Breast epithelium (tissue), 4 donors: ENCODE measurements at places on chromosomes 7 and 10.
A peak's percentile ranks its signal among the peaks of the same experiment; 100 is the strongest.

DNA sequence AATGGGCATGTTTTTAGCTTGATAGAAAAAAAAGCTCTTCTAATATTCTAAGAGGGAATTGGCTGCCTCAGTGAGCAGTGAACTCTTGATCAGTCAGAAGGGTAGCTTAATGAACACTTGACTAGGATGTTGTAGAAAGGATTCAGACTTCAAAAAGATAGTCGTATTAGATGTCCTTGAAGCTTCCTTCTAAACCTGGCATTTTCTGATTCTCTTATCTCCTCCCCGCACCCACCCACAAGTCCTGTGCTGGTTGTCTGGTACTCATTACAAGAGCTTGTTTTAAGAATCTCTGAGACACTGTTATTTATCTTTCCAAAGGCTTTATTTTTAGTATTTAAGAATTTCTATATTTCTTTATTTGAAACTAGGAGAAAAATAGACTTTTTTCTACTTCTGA is 7.4 kb upstream of the SMIM30 start:
- no peaks in the 10 kb centered on the region for H3K4me1 ChIP-seq
- H3K4me3 ChIP-seq, result no peak overlapping the region
- H3K27ac ChIP-seq, result no peak overlapping the region
- no peaks in the 10 kb centered on the region for H3K27me3 ChIP-seq

DNA sequence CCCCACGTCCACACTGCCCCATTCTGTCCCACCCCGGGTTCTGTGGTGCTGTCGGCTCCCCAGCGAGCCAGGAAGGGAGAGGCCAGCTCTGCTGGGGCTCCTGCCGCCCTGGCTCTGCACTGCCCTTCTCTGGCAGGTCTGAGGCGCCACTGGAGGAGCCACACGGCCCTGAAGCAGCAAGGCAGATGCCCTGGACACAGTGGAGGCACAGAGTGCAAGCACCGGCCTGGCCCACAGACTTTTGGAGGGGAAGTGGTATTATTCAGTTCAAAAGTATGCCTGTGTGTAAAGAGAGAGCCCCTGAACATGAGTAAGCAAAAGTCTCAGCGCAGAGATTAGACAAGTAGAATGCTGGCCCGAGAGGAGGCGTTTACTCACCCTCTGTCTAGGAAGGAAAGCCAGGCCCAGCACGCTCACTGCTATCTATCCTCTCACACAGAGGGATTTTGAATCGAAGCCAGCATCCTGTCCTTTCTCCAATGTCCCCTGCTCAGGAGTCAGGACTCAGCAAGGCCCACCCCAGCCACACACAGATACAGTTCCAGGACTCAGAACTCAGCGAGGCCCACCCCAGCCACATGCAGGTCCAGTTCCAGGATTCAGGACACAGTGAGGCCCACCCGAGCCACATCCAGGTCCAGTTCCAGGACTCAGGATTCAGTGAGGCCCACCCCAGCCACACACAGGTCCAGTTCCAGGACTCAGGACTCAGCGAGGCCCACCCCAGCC is 115.0 kb downstream of the EGFR start:
- no peaks in the 10 kb centered on the region for H3K36me3 ChIP-seq
- no peak for DNase-seq
- H3K4me1 ChIP-seq, result no peaks in the 10 kb centered on the region
- H3K27me3 ChIP-seq, result no peaks in the 10 kb centered on the region

GRCh38 chr10:98482096-98482495 is 35.4 kb upstream of the HPS1 start:
- peak overlapping the region; percentile 1 for H3K27ac ChIP-seq
- H3K4me3 ChIP-seq, result no peak overlapping the region
- no peaks in the 10 kb centered on the region for H3K27me3 ChIP-seq

GRCh38 chr7:111174510-111174909 is 83.6 kb downstream of the LRRN3 start:
- H3K27me3 ChIP-seq, result no peaks in the 10 kb centered on the region
- H3K4me3 ChIP-seq, result no peak overlapping the region
- DNase-seq, result no peak
- H3K36me3 ChIP-seq, result no peaks in the 10 kb centered on the region

DNA sequence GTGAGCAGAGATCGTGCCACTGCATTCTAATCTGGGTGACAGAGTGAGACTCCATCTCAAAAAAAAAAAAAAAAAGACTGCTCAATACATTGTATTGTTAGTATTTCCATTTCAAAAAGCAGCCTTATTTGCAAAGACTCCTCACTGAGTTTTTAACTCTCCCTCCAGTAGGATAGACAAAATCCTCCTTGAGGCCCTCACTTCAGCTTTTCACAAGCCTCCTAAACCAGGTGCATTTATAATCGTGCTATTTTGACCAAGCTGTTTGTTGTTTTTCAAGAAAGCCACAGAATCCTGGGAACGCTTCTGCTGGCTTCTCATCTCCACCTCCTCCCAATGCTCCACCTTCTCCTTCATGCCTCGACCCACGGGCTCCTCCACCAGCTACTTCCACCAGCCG is 6.3 kb upstream of the DDIT4 start:
- H3K4me3 ChIP-seq, result no peak overlapping the region
- no peaks in the 10 kb centered on the region for H3K4me1 ChIP-seq
- no peaks in the 10 kb centered on the region for H3K27me3 ChIP-seq
- H3K36me3 ChIP-seq, result no peaks in the 10 kb centered on the region
- no peak overlapping the region for H3K27ac ChIP-seq

DNA sequence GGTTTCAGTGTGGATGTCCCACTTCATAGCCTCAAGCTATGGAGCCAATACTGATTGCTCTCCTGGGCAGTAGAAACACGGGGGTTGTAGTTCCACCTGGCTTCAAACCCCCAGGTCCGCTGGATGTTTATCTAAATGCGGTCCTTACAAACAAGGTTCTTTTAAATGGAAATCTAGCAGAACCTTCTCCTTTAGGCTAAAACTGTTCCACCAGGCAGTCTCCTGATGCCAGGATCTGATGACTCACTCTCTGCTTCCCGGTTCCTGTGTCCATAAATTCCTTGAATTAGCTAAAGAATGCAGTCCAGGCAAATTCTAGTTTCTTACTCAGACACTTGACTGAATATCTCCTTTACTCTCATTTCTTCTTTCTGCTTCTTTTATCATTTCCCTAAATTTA is 108.4 kb upstream of the FAM3C start:
- no peaks in the 10 kb centered on the region for H3K27me3 ChIP-seq
- H3K4me1 ChIP-seq, result no peaks in the 10 kb centered on the region
- no peak for DNase-seq
- no peak overlapping the region for H3K4me3 ChIP-seq
- H3K36me3 ChIP-seq, result no peaks in the 10 kb centered on the region
- peak overlapping the region; percentile 62 for H3K27ac ChIP-seq

DNA sequence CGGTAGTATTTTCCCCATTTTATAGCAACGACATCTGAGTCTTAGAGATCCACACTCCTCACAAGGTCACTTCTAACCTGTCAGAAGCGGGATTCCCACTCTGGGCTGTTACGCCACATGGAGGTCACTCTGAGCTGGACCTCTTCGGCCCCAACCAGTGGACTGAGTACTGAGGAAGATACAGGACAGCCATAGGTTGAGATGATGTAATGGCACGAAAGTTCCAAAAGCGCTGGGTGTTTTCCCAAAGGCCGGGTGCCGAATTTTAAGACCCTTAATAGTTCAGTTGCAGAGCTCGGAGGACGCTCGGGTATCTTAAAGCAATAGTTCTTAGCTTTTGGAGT is 699 bp downstream of the GHITM start:
- H3K4me1 ChIP-seq, result peaks cover 15% of the 10 kb centered on the region
- no peak for DNase-seq
- no peaks in the 10 kb centered on the region for H3K27me3 ChIP-seq
- peak overlapping the region; percentile 99 for H3K27ac ChIP-seq

GRCh38 chr10:74439213-74439612 is 288.2 kb downstream of the ADK start:
- no peaks in the 10 kb centered on the region for H3K4me1 ChIP-seq
- no peak for DNase-seq
- H3K27me3 ChIP-seq, result no peaks in the 10 kb centered on the region
- no peak overlapping the region for H3K4me3 ChIP-seq
- H3K36me3 ChIP-seq, result no peaks in the 10 kb centered on the region

GRCh38 chr7:47875998-47876744 is 72.1 kb downstream of the PKD1L1 start:
- no peak overlapping the region for H3K27ac ChIP-seq
- no peaks in the 10 kb centered on the region for H3K36me3 ChIP-seq
- H3K4me1 ChIP-seq, result no peaks in the 10 kb centered on the region
- no peaks in the 10 kb centered on the region for H3K27me3 ChIP-seq
- H3K4me3 ChIP-seq, result no peak overlapping the region

- no peaks in the 10 kb centered on the region for H3K4me1 ChIP-seq
- H3K4me3 ChIP-seq, result no peak overlapping the region
- no peak overlapping the region for H3K27ac ChIP-seq
- DNase-seq, result no peak
- H3K27me3 ChIP-seq, result no peaks in the 10 kb centered on the region
These were observed 80.3 kb downstream of the CCDC3 start for GRCh38 chr10:12921163-12921562.

- H3K36me3 ChIP-seq, result no peaks in the 10 kb centered on the region
- no peak overlapping the region for H3K4me3 ChIP-seq
- no peak overlapping the region for H3K27ac ChIP-seq
- no peak for DNase-seq
These were observed 177.2 kb downstream of the TAX1BP1 start for GRCh38 chr7:27917119-27917518.

- no peak for DNase-seq
- no peaks in the 10 kb centered on the region for H3K36me3 ChIP-seq
- no peaks in the 10 kb centered on the region for H3K4me1 ChIP-seq
- H3K4me3 ChIP-seq, result no peak overlapping the region
- H3K27me3 ChIP-seq, result no peaks in the 10 kb centered on the region
These were observed 142.0 kb upstream of the ADO start for GRCh38 chr10:62662486-62662885.

DNA sequence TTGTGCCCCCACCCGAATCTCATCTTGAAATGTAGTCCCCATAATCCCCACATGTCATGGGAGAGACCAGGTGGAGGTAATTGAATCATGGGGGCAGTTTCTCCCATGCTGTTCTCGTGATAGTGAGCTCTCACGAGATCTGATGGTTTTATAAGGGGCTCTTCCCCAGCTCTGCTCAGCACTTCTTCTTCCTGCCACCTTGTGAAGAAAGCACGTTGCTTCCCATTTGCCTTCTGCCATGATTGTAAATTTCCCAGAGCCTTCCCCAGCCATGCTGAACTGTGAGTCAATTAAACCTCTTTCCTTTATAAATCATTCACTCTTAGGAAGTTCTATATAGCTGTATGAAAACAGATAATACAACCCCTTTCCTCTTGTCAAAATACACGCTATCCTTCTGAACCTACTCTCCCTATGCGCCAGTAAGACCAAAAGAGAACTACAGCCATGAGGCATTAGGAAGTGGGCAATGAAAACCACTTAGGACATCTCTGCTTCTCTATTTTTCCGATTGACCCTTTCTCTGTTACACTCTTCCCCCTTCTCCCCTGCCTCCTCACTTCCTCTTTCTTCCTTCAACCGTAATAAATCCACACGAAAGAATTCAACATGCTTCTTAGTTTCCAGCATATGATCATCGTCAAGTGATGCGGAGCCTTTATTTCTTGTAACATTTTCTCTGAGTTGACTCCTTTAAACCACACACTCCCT is 101.2 kb upstream of the WDR11 start:
- no peak for DNase-seq
- H3K27ac ChIP-seq, result no peak overlapping the region
- H3K27me3 ChIP-seq, result no peaks in the 10 kb centered on the region
- H3K4me3 ChIP-seq, result no peak overlapping the region
- no peaks in the 10 kb centered on the region for H3K36me3 ChIP-seq

DNA sequence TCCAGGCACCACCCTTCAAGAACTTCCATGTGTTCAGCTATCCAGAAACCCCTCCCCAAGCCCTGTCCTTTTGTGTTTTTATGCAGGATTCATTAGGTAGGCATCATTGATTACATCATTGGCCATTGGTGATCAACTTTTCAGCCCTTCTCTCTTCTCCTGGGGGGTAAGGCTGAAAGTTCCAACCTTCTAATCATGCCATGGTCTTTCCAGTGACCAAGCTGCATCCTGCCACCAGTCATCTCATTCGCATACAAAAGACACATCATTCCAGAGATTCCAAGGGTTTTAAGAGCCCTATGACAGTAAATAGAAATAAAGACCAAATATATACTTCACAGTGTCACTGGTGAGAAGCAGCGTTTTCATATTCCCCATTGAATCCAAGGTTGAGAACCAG is 48.2 kb downstream of the DNAJC12 start:
- H3K36me3 ChIP-seq, result no peaks in the 10 kb centered on the region
- peak overlapping the region; percentile 48 for H3K27ac ChIP-seq
- no peak for DNase-seq
- no peak overlapping the region for H3K4me3 ChIP-seq

- H3K36me3 ChIP-seq, result no peaks in the 10 kb centered on the region
- DNase-seq, result no peak
- H3K27me3 ChIP-seq, result no peaks in the 10 kb centered on the region
- no peaks in the 10 kb centered on the region for H3K4me1 ChIP-seq
- no peak overlapping the region for H3K27ac ChIP-seq
These were observed 49.1 kb upstream of the GLCCI1 start for GRCh38 chr7:7919449-7919945.

- H3K4me3 ChIP-seq, result no peak overlapping the region
- no peaks in the 10 kb centered on the region for H3K4me1 ChIP-seq
- no peaks in the 10 kb centered on the region for H3K27me3 ChIP-seq
- no peak overlapping the region for H3K27ac ChIP-seq
These were observed 738.1 kb downstream of the KCNMA1 start for GRCh38 chr10:76899490-76899889.

- H3K27ac ChIP-seq, result no peak overlapping the region
- DNase-seq, result no peak
- H3K36me3 ChIP-seq, result no peaks in the 10 kb centered on the region
- no peak overlapping the region for H3K4me3 ChIP-seq
These were observed 120.1 kb upstream of the PRR15 start for GRCh38 chr7:29443552-29443951.

DNA sequence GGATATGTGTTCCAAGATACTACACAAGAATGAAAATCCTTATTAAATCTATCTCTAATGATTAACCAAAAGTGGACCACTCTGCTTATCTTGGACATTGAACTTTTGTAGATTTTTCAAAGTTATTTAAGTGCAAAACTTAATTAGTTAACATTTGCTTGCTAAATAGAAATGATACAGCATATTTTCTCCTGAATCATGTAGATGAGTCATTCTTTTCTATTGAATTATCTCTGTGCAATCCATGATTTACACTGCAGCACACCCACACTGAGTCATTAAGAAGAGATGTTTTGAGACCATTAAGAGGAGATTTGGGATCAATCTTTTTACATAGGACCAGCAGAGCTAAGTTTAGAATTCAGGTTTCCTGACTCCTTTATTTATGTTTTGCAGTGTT is 6.6 kb upstream of the ABCC2 start:
- no peak for DNase-seq
- no peaks in the 10 kb centered on the region for H3K4me1 ChIP-seq

DNA sequence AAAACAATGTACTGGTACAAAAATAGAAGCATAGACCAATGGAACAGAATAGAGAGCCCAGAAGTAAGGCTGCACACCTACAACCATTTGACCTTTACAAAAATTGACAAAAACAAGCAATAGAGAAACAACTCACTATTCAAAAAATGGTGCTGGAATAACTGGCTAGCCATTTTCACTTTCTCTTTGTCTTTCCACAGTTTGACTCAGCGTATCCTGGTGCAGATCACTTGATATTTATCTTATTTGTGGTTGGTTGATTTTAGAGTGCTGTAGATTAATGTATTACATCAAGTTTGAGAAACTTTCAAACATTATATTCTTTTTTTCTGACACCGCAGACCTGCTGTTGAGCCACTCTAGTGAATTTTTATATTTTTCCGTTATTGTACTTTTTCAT is 381.4 kb downstream of the DGKB start:
- H3K27ac ChIP-seq, result no peak overlapping the region
- H3K27me3 ChIP-seq, result no peaks in the 10 kb centered on the region
- DNase-seq, result no peak
- no peaks in the 10 kb centered on the region for H3K36me3 ChIP-seq
- H3K4me1 ChIP-seq, result no peaks in the 10 kb centered on the region

GRCh38 chr7:41773756-41774155 is 70.9 kb upstream of the INHBA start:
- H3K36me3 ChIP-seq, result no peaks in the 10 kb centered on the region
- no peaks in the 10 kb centered on the region for H3K27me3 ChIP-seq
- no peaks in the 10 kb centered on the region for H3K4me1 ChIP-seq
- H3K27ac ChIP-seq, result no peak overlapping the region
